GM12892 (cell line): ENCODE measurements at places on chromosomes 3 and 15.

DNA sequence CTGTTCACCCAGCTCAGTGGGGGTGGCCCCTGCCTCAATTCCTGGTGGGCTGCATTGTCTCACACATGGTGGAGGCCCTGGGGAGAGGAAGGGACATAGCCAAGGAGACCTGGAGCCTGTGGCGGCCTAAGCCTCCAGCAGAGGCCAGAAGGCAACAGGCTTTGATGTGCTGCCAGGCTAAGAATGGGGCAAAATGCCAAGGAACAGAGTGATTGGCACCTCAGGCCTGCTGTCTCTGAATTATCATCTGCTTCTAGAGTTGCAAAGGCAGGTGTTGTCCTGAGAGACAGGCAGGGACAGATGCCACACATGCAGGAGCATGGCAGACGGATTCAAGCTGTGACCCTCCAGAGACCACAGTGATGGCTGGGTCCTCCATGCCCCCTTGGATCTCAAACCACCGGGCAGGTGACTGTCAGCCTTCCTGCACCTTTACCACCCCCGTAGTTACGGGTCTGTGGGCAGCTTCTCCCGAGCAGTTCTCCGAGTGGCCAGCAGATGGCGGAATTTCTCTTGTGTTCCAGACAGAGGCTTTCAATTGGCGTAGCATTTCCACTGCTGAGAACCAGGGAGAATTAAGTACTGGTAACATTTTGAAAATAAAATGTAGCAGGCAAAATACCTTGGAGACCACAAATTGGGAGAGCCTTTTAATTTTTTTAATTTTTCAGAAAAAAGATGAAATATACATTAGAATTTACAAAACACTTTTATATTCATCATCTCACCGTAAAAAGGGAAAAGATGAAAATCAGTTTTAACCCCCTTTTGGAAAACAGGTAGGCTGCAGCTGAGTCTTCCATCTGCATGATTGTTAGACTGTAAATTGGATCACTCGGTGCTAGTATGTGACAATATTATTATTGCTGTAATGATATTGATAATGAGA is 525.5 kb upstream of the CFAP20DC start:
- DNase-seq: peak; percentile 60

- DNase-seq: peak; percentile 61
Observed at GRCh38 chr15:68209735-68210408, 4.7 kb upstream of the CALML4 start.

DNA sequence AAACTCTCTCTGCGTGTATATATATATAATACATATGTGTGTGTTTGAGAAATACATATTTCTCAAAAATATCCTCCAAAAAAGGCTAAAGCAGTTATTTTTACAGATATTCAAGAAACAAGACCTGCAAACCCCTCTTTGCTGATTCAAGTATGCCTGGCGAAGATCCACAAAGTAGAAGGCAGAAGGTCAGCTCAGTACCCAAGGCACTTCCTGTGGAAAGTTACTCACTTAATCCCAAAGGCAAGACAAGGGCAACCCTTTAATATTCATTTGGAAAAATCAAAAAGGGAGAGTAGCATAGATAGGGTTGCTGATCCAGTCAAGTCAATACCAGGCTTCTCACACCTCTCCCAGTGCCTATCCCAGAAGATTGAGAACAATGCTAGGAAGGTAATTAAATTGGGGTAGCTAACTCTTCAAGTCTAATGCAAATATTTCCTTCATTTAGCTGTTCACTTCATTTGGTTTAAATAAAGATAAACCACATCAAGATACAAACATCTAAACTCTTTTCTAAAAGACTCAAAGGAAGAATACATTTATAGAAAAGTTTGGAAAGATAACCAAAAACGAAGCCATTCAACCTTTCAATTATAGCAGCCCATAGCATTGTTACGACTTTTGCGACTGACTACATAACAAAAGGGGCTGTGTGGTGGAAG is 7.2 kb downstream of the COX17 start:
- DNase-seq: no peak

DNA sequence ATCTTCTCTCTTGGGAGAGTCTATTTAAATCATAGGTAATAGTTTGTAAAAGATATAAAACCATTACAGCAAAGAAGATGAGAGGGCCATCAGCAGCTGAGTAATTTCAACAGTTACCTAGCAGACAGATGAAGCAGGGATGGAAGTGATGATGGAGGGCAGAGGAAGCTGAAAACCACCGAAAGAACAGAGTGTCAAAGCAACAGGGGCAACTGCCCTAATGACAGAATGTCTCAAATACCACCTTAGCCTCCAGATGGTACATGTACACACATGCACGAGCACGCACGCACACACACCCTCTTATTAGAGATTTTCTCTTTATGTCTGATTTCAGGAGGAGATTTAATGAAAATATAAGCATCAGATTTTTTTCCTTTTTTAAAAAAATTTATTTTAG is 64.5 kb downstream of the NEDD4 start:
- DNase-seq: no peak

DNA sequence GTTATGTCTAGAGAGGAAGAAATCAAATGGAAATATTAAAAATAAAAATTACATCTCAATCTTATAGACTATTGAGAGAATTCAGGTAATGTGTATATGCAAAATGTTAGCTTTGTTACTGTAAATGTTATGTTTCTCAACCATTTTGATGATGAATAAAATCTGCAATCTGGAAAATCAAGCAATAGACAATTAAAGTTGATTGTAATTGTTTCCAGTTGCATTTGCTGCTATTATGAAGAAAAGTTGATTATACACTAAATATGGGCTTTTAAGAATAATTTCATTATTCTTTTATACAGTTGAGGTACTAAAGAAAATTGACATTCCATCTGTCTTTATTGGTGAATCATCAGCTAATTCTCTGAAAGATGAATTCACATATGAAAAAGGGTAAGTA is 68.9 kb downstream of the PFN2 start:
- DNase-seq: no peak

DNA sequence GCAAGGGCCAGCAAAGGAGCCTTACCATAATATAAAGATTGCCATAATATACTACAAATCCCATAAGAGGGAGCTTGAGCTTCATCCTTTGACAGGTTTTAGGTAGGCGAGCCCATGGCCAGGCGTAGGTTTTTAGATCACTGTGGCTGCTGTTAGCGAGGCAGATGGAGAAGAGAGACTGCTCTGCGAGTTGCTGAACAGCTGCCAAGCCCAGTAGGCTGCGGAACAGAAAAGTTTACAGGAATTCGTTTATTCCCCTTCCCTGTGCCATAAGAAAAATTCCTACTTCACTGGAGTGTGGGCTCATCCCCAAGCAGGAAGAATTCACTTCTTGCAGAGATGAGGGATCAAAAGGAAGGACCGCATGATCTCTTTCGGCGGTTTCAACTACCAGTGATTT is 30.5 kb downstream of the TMED3 start:
- no peak for DNase-seq

DNA sequence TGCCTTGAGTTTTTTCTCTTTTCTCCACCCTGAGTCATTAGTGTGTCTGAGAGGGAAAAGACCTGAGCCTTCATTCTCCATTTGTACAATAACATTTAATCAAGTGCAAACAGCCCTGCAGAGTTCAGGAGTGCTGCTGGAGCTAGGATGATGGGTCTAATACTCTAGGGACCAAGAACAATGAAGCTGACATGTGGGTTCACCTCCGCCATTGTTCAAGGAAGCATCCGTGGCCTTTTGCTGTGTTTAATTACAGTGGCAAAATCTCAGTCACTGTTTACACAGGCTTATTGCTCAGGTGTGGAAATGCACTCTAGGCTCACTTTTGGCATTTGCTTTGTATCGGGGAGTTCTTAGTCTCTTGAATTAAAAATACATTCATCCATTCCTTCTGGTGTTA is 259.6 kb downstream of the LRTM1 start:
- no peak for DNase-seq

DNA sequence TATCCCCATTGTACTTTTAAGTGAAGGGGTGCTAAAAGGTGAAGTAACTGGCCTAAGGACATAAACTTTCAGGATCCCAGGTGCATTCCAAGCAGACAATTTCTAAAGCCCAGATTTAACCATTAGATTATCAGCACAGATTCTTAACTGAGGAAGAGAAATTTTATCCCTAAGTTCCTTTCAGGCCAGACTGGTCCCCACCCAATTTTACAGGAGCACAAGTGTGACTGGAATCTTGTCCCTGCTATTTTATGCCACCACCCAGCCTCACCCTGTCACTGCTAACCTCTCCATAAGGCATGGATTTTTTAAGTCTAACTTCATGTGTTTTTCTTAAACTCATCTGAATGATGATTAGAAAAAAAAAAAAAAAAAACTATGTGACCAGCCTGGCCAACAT is 37.1 kb upstream of the ATP1B3 start:
- no peak for DNase-seq

DNA sequence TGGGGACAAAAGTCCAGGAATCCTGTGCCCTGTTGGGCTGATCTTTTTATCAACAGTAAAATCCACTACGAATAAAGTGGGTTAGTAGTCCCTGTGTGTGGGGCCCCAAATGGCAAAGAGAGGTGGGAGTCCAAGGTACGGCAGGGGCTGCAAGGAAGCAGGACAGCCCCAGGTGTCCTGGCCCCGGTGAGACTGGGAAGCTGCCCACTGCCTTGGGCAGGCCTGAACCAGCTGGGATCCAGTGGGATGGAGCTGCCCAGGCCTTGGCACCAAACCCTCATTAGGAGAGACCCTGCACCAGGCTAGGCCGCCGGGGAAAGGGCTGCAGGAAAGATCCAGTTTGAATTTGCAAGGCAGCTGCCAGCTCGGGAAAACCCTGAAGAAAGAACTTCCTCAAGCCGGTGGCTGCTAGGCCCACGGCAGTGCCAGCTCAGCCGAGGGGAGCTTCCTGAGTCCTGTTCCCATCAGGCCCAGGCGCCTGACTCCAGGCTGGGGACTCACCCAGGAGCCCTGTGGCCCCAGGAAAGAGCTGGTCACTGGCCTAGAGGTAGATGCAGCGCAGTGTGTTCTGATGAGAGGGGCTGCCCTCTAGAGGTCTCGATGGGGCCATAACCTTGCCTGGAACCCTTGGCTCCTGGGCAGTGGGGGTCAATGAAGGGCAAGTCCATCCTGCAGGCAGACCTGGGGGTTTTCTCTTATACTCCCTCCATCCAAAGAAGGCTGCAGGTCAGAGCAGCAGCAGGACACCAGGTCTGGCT is 14.4 kb upstream of the GNAI2 start:
- DNase-seq: no peak

GRCh38 chr3:137972396-137972795 is 37.6 kb upstream of the CLDN18 start:
- no peak for DNase-seq

GRCh38 chr15:48449734-48450133 is 118.5 kb downstream of the DUT start:
- no peak for DNase-seq

- DNase-seq: no peak
Observed at GRCh38 chr3:105950881-105951600, 82.2 kb upstream of the CBLB start.

DNA sequence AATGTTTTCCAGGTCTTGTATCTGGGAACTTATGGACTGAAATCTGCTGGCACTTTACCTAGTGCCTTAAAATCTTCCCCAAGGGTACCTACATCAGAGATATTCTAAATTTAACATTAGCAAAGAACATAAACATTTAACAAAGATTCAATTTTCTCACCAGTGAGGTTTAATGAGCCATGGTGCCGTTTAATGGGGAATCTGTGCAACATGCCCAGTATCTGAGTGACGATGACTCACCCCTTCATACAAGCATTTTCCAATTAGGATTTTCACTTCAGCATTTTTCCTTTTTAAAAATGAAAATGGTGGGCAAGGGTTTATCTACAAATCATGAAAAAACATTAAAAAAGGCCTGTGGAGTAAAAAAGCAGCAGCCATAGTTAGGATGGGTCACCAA is 189.4 kb downstream of the SLC9A9 start:
- no peak for DNase-seq

- no peak for DNase-seq
Observed at GRCh38 chr3:180820400-180820799, 92.1 kb upstream of the FXR1 start.

DNA sequence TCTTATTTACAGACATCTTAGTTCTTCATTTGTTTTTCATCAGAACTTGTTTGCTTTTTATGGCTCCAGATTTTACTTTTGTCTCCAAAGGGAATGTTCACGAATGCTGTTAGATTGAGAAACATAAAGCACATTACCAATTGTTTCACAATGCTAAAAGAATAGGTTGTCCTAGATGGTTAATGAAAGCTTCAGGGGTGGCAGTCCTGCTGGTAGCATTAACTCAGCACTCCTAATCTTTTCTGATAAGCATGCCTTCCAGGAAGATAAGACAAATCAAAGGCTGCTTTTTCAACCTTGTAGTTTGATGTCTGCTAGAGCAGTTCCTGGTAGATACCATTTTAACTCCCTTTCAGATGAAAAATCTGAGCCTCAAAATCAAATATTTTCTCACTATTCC is 619.4 kb downstream of the PYDC2 start:
- DNase-seq: no peak

DNA sequence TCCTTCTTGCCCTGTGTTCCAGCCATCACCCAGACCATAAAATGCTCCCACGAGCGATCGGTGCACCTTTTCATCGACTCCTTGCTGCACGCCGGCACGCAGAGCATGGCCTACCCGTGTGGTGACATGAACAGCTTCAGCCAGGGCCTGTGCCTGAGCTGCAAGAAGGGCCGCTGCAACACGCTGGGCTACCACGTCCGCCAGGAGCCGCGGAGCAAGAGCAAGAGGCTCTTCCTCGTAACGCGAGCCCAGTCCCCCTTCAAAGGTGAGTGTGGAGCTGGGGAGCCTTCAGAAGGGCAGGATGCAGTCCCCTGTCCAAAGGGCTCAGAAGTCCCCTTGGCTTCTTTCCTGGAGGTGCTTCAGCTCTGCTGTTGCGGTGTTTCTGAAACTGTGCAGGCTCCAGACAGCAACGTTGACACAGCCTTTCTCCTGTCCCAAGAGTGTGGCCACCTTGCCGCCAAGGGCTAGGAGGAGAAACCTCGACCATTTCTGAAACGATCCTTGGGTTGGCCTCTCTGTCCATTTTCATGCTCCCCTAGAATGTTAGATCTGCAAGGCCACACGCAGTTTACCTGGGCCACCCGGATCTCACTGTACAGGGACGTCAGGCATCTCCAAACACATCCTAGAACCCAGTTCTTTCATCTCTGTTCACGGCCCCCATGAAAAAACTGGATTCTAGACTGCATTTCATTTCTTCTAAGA is 116.7 kb downstream of the LIPC start:
- no peak for DNase-seq
